ENCODE measurements at places on chromosomes 2 and 18. TPM values are rescaled to one million over a fixed set of nuclear protein-coding genes. Genes with fewer than 3 reads are reported as not detected.

Gene DHX57
- total RNA-seq = 26.6 TPM

- DNase-seq = no peak
Observed at GRCh38 chr2:12773586-12774394, 57.1 kb downstream of the TRIB2 start.

Gene UGT1A10
- not detected for total RNA-seq

DNA sequence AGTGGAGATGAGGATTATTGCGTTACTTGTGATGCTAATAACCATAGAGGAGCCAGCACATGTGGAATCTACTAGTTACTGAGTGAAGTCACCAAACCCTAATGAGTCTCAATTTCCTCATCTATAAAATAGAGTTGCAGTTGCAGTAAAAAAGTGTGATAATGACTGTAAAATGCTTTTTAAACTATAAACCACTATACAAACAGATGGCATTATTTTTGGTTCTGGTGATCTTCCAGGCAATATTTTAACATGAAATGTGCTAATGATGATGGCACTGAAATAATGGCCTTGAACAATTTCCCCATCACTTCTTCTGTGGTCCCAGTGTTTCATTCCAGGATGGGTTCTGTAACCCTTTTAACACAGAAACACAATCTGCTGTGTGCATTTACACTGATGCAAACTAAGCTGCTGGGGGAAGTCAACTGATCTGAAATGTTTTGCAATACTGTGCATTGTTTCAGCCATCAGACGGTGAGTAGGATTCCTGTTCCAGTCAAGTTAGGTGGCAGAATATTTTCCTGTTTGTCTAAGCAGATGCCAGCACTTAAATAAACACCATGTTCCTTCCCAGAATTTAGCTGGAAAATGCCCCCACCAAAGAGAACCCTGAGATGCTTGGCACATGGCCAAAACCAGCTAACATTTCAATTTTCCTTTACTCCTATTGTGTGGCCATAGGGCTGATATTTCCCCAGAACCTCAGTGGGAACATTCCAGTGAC lies 52.6 kb downstream of the TACR1 start:
- no peak for DNase-seq

GRCh38 chr2:241033336-241033987 lies 35.0 kb downstream of the SNED1 start:
- no peak for DNase-seq

DNA sequence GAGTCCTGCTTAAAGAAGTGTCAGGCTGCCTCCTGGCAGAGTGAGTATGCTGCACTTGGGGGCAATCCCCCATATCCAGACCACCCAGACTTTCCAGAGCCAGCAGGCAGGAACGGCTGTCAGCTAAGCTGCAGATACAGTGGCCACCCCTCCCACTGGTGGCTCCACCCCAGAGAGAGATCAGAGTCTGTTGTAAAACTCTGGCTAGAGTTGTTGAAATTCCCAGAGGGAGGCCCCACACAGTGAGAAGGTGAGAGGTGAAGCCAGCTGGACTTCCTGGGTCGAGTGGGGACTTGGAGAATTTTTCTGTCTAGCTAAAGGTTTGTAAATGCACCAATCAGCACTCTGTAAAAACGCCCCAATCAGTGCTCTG lies 533.8 kb upstream of the ACVR2A start:
- DNase-seq = no peak

Gene GPAT2
- 2.8 TPM for total RNA-seq

Gene EML6
- total RNA-seq = 0.63 TPM

Gene GLI2
- 0.44 TPM for total RNA-seq

Gene BCL11A
- total RNA-seq = 7.2 TPM

- DNase-seq = no peak
Observed at GRCh38 chr2:240284503-240285259, 144.2 kb upstream of the OTOS start.

DNA sequence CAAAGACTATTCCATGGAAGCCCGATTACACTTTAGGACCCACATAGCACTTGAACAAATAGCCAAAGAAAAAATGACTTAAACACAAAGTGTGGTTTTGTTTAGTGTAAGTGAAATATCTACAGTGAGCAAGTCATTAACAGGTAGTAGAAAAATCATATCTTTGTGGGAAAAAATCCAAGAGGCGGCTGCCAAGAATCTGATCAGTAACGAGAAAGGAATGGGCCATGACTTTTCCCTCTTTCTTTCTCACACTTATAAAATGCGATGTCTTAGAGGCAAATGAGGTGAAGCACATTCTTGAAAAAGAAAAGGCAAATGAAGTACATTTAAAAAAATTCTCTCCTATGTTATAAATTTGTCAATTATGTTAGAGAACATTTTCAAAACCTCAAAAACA lies 12.9 kb upstream of the GEMIN6 start:
- peak; percentile 54 for DNase-seq

Gene CD207
- not detected for total RNA-seq

Gene GALR1
- not detected for total RNA-seq

GRCh38 chr2:96089356-96090195 lies 26.8 kb downstream of the ADRA2B start:
- no peak for DNase-seq

GRCh38 chr2:217695033-217695520 lies 307.7 kb downstream of the TNS1 start:
- peak; percentile 80 for DNase-seq

DNA sequence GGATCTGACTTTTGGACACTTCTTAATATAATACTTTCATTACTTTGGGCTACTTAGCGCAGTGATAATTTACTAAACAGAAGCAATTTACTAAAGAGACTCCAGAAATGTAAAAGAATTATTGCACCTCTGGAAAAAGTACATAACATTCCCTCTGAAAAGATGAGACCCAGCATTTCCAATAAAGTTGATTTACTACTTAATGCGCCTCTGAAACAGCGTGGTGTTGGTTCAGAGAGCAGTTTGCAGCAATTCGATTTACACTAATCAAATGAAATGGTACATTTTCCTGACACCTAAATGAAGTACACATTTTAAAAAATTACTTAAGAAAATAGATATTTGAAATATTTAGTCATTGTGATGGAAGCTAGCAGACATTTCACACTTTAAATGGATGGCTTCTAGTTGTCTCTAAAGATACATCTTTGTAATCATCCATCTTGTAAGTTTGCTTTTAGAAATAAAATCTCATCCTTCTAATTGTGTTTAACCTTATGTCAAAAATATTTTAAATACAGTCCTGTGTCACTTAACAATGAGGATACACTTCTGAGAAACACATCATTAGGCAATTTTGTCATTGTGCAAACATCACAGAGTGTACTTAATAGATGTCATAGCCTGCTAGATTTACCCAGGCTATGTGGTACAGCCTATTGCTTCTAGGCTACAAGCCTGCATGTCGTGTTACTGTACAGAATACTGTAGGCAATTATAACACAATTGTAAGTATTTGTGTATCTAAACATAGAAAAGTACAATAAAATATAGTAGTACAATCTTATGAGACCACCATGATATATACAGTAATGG lies 284.6 kb upstream of the UBE2E3 start:
- DNase-seq = no peak

DNA sequence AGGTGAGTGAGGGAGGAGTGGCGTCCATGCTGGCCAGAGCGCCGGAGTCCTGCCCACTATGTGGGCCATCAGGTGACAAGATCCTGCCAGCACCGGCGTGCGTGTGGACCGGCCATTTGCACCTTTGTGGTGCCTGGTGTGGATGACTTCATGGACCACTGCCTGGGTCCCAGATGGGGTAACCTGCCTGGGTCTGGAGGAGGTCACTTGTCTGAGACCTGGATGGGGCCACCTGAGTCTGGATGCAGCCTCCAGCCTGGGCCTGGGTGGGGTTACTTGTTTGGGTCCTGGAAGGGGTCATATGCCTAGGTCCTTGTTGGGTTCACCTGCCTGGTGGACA lies 299.6 kb downstream of the NDUFA10 start:
- no peak for DNase-seq

DNA sequence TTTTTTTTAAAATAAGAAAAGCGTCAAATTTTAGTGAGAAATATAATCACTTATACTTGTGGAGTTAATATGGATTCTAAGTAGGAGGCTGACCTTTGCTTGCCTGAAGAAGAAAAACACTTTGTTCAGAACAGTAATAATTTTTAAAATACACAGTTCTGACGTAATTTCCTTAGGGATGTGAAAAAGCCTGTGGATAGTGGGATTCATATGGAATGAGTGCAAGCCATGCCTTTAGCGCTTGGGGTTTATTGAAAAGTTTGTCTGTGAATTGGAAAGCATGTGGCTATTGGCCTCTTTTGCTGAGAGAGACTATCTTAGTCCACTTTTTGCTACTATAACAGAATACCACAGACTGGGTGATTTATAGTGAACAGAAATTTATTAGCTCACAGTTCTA lies 151.3 kb downstream of the CCDC85A start:
- DNase-seq = no peak

DNA sequence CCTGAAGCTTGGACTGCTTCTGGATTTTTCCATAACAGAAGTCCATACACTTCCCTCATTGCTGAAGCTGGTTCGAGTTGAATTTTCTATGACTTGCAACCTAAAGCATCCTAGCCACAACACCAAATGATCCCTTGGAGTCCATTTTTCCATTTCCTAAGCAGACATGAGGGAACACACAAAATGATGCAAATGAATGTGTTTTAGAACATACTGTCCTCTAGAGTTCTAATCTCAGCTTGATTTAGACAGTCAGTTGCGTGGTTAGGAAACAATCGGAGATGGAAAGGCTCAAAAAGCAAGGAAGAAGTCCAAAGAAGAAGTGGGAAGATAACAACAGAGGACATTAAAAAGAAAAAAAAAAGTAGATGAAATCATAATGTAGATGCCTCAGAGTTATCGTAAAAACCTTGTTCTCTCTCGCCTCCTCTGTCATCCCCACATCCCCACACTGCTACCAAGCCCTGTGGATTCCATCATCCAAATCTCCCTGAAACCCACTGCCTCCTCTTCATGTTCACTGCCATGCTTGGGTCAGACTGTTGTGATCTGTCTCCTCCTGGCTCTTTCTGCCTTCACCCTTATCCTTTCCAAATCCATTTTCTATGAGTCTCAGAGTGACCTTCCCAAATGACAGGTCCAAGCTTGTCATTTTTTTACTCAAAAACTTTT lies 58.4 kb downstream of the TMEM247 start:
- no peak for DNase-seq

DNA sequence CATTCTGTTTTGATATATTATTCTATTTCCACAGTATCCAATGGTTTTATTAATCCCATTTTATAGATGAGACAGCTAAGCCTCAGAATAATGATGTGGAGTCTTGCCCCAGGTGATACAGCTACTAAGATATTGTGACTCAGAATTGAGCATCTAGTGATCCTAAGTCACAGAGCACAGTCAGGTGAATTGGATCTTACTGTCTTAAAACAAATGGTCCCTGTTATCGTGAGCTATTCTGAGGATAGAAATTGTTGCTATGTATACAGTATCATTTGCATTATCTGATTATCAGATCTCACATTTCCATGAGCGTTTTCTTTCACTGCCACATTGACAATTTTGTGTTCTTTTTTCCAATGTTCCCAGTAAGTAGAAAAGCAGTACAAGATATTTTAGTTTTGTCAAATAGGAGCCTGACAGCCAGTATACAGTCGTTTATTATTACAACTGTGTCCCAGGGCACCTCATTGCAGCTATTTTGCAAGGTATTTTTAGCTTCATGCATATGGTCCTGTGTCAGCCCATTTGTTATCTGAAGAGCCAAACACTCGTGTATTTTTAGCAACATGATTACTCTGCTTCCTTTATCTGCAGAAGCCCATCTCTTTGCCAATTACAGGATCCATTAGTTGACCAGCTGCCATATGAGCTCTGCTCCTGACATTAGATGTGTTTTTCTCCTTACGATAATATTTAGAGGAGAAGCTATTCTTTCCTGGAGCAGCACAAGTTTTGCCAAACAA lies 25.1 kb upstream of the SGPP2 start:
- DNase-seq = no peak

Gene CHRNG
- total RNA-seq = not detected

Gene CNDP1
- total RNA-seq = not detected

- peak; percentile 61 for DNase-seq
Observed at GRCh38 chr18:38709122-38709521, 1143.5 kb upstream of the CELF4 start.

DNA sequence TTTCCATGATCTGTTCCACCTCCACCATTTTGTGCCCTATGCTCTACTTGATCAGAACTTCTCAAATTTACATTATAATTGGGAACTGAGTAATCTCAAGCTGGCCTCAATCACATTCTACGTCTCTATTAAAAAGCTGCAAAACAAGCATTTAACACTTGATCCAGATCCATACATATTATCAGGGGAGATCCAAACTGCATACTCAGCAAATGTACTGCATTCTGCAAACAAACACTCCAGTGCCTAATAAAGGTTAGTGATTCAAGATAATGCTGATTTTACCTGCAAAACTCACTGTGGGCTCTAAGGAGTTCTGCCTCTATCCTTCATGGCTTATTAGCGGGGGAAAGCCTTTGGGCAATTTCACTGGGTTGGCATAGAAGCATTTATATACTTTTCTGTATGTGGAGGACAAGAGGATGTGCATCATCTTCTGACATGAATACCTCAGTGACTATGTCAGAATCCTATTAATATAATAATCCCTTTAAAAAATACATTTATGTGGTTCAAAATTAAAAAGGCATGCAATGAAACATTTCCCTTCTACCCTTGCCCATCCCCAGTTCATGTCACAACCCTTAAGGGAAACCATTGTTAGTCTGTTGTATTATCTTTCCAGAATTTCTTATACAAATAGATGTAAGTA lies 40.2 kb downstream of the GALNT14 start:
- peak; percentile 44 for DNase-seq

DNA sequence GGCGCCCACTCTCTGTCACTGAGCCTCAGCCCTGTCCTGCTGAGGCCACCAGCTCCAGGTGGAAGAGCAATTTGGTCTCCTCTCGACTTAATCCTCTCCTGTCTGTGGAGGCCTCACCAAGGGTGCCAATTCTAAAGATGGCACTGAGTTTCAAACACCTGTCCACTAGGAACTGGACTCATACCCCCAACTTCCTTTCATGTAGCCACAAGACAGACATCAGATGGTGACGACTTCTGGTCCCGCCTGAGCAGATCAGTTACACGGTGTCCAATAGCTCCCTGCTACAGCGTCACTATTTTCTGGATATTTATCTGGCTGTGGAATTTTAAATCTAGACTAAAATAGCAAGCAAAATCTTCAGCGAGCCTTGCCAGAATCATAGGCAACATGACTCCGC lies 24.5 kb upstream of the SP5 start:
- DNase-seq = no peak

Gene FSIP2
- total RNA-seq = 0.04 TPM

Gene CXCR2
- 0.31 TPM for total RNA-seq

Gene UGT1A5
- total RNA-seq = 0.53 TPM

DNA sequence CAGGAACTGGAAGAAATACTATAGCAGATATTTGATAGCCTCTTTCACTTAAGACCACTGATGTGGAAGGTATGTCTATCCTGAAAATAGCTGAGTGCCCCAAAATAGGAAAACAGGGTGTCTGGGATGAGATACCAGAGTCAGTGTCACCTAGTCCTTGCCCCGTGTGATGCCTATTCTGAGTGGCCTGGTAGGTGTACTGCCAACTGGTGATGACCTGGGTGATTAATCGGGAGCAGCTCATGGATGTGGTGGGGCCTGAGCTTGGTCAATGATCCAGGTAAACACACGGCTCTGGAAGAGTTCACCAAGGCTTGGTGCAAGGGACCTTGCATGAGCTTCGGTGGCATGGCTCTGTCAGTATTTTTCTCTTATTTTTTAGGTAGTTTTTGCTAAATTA lies 95.2 kb downstream of the TANC1 start:
- DNase-seq = no peak
